CD8-positive, alpha-beta T cell (primary cell): ENCODE measurements at places on chromosomes 7 and 10.

- DNase-seq: no peak
These were observed 8.0 kb upstream of the FRA10AC1 start for GRCh38 chr10:93710333-93710909.

GRCh38 chr10:129927351-129928120, 36.5 kb downstream of the EBF3 start:
- no peak for DNase-seq

- DNase-seq: no peak
These were observed 139.9 kb upstream of the PITRM1 start for GRCh38 chr10:3312403-3312940.

DNA sequence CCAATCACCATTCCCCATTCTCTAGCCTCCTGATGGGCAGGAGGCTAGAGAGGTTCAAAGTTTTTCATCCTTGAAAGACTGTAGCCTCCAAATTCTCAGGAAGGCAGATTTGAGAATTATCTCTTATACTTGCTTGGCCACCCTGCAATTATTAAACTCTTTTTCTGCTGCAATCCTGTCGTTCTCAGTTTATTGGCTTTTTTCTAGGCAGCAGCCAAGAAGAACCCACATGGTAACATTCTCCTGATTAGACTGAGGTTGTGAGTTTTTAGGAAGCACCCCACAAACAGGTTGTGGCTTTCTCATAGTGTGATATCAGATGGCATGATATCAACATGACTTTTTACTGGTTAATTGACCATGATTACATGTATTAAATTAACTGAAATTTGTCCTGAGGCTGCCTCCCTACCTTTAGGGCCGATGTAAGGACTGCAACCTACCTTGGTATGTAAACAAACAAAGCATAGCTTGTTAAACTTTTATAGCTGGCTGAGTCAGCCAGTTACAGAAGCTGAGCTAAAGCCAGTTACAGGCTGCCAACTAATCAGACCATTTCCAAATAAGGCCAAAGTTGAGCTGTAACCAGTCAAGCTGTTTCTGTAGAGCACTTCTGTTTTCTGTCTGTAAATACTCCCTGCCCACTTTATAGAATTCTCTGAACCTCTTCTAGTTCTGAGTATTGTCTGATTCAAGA, 3.2 kb upstream of the ZNF248 start:
- no peak for DNase-seq

DNA sequence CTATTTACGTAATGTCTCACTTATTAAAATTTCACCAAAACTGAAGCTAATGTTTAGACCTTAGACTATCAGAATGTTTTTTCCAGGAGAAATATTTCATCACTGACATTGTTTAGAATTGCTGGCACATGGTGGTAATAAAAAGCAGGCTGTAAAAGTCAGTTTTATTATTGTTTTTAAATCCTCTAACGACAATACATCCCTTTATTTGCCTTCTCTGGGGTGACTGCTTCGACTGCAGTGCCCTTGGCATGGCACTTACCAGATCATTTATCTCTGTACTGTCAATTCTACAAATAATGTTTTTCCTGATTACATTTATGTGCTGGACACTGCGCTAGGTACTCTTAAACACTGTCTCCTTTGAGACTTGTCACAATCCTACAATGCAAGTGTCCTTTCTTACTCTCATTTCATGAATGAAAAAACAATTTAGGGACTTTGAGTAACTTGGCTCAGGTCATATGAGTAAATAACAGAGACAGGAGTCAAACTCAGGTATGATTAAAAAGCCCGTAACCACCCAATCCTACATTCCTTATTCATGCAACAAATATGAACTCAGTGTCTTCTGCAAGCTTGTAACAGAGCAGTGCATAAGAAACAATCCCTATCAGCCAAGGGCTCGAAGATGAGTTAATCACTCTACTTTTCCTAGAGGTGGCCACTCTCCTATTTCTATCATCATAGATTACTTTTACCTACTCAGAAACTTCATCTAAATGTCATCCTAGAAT, 5.6 kb upstream of the ING3 start:
- no peak for DNase-seq

GRCh38 chr7:22867003-22867402, 44.4 kb upstream of the TOMM7 start:
- DNase-seq: no peak

DNA sequence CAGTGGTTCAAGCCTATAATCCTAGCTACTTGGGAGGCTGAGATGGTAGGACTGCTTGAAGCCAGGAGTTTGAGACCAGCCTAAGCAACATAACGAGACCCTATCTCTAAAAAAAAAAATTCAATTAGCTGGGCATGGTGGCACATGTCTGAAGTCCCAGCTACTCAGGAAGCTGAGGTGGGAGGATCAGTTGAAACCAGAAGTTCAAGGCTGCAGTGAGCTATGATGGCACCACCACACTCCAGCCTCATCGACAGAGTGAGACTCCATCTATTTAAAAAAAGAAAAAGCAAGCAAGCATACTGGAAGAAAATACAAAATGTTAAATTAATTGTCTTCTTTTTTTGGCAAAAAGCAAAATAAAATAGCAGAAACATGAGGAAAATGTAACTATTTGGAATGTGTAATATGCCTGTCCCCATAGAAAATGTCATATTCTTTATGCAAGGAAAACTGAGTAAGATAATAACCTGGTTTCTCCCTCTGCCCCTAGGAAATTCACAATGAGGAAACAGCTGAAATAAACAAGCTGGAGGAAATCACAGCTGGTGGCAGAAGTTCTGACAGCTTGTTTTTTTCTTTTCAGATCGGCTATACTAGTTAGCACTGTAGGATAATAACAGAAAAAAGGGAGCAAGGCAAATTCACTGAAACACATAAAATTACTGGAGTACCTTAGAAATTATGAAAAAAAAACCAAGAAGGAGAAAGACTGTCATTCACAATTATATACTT, 48.5 kb downstream of the HERPUD2 start:
- no peak for DNase-seq

- DNase-seq: no peak
These were observed 188.0 kb upstream of the GPR26 start for GRCh38 chr10:123478116-123478515.

GRCh38 chr7:38318803-38319416, 45.5 kb upstream of the TARP start:
- DNase-seq: no peak

GRCh38 chr7:143256932-143257331, 6.3 kb upstream of the GSTK1 start:
- DNase-seq: no peak

- no peak for DNase-seq
These were observed 666 bp upstream of the MAP3K8 start for GRCh38 chr10:30433306-30433729.

DNA sequence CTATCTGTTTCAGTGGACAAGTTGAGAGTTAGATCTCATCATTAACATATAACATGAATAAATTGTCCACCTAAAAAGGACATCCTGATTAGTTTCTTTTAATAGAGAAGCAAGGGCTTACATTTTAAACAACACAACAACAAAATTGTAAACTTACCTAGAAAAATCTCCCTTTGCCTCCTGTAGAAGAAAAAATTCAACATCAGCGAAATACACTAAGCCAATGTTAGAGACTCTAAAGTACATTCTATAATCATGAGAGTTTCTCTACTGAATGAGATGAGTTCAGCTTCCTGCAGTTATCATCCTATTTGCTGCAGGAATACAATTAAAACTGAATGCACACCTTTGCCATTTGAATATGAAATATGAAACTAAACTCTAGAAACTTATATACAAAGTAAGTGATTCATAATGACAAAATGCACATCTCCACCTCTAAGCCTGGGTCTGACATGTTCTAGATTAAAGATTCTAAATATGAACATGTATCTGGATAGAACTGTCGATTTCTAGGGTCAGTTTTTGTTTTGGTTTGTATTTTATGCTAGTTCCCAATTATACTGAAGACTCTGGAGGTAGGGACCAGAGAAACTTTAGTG, 174.8 kb downstream of the PRPF18 start:
- no peak for DNase-seq

GRCh38 chr7:43248553-43248952, 136.1 kb downstream of the HECW1 start:
- DNase-seq: no peak

- no peak for DNase-seq
These were observed 15.5 kb downstream of the ZMIZ1 start for GRCh38 chr10:79084012-79084971.

DNA sequence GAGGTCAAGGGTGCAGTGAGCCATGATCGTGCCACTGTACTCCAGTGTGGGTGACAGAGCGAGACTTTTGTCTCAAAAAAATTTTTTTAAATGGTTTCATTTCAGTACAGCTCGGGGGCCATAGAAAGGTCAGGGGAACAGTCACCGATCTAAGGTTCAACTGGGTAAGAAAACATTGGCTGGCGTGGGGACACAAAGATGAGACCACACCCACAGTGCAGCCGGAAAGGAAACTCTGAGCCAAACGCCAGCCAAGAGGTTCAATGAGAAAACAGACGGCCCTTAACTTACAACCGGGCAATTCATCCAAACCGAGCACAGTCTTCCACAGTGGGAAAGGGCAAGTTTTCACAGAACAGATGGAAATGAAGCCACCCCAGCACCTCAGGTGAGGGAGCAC, 65.1 kb downstream of the SLC37A3 start:
- DNase-seq: no peak

DNA sequence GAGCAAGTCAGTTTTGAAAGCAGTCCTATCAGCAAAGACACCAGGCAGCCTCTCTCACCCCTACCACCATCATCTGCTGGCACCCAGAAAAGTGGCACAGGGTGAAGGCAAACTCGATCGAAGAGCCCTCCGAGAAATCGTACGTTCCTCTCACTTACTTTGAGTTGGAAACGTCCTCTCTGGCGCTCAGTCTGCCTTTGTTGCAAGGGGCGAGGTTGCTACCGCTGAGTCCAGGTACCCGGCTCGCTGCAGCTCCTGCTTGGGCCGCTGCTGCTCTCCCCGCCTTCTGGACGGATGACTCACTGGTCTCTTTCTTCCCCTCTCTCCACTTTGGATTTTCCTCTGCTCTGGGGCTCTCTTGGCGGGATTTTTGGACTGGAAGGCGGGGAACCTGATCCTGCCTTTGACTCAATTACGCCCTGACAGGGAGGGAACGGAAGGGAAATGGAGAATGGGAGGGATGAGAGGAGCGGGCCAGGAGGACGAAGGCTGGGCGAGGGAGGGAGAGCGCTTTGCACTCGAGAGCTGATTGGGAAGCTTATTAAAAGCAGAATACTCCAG, at the start of gene PTN:
PTN (minus strand) TSS at position 453 of the 561 bp plus-strand sequence. CDS start 88,760 bp downstream, outside the sequence.
- no peak for DNase-seq

GRCh38 chr10:77638321-77639101, 903 bp upstream of the KCNMA1 start:
- no peak for DNase-seq

GRCh38 chr7:105665684-105666083, 84.4 kb upstream of the EFCAB10 start:
- no peak for DNase-seq

DNA sequence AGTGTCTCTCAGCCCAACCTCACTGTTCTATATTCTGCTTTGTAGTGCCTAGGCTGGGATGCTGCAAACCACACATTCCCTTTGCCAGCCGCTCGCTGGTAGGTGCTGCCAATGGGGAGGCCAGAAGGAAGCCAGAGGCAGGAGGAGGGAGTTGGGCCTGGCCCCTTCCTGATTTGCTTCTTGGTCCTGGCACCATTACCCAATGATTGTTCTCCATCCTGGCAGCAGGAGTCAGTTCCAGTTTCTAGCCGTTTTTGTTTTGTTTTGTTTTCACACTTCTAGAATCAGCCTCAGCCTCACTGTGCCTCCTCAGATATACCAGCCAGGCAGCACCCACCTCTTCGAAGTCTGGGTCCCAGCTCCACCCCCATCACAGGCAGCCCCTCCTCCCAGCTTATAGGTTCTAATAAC, 27.4 kb upstream of the LOXL4 start:
- DNase-seq: no peak

GRCh38 chr10:110068780-110069179, 61.0 kb downstream of the ADD3 start:
- DNase-seq: no peak

- no peak for DNase-seq
These were observed 8.4 kb upstream of the CCNY start for GRCh38 chr10:35327790-35328403.
